ENCODE measurements at places on chromosomes 11 and 22. TPM values are rescaled to one million over a fixed set of nuclear protein-coding genes. Genes with fewer than 3 reads are reported as not detected.

Gene FDXACB1
- 2.2 TPM for total RNA-seq

Gene DLG2
- total RNA-seq: 6.4 TPM

Gene DCDC1
- total RNA-seq: 1.5 TPM

Gene MPPED2
- not detected for total RNA-seq

Gene C22orf42
- not detected for total RNA-seq

GRCh38 chr11:31106968-31107576 lies 262.5 kb downstream of the DCDC1 start:
- DNase-seq: peak; percentile 60

DNA sequence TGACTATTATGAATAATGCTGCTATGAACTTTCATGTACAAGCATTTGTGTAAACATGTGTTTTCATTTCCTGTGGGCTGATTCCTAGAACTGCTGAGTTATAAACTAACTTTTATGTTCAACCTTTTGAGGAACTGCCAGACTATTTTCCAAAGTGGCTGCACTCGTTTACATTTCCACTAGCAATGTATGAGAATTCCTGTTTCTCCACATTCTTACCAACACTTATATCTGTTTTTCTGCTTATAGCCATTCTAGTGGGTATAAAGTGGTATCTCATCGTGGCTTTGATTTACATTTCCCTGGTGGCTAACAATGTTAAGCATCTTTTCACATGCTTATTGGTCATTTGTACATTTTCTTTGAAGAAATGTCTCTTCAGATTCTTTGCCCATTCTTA lies 35.2 kb upstream of the SCUBE2 start:
- no peak for DNase-seq

- DNase-seq: no peak
Measured at GRCh38 chr11:134515081-134515960, 103.3 kb upstream of the B3GAT1 start.

- DNase-seq: peak; percentile 71
Measured at GRCh38 chr22:35840302-35840739, 122.6 kb downstream of the APOL5 start.

DNA sequence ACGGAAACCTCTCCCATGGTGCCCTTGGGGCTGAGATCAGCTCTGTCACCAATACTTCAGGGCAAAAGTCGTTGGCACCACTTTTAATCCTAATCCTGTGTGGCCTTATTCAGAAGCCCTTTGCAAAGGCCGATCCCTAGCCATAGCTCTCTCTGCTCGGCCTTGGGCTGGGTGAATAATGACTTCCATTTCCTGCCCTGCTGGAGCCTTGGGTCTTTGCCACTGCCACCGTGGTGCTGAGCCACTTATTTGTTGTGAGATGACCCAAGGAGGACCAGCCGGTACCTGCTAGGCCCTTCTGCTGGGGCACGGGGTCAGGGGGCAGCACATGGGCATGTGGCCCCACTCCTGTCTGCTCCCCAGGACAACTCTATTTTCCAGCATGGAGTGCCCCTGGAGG lies 188.2 kb downstream of the ST3GAL4 start:
- DNase-seq: no peak

GRCh38 chr11:72604256-72604655 lies 70.0 kb downstream of the PDE2A start:
- no peak for DNase-seq

DNA sequence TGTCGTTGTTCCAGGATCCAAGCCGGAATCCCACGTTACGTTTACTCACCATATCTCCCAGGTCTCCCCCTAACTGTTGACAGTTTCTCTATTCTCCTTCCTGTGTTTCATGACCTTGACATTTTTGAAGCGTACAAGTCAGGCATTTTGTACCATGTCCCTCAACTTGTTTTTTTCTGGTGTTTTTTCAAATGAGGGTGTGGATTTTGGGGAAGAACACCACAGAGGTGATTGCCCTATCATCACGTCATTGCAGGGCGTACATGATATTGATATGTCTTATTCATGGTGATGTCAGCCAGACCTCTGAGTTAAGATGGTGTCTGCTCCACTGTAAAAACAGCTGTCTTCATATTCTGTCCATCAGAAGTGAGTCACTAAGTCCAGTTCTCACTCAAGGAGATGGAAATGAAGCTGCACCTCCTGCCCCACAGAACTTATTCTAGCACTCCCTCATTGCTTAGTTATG lies 28.3 kb upstream of the SOX10 start:
- DNase-seq: no peak

GRCh38 chr11:1303973-1304372 lies 5.5 kb downstream of the TOLLIP start:
- DNase-seq: no peak

DNA sequence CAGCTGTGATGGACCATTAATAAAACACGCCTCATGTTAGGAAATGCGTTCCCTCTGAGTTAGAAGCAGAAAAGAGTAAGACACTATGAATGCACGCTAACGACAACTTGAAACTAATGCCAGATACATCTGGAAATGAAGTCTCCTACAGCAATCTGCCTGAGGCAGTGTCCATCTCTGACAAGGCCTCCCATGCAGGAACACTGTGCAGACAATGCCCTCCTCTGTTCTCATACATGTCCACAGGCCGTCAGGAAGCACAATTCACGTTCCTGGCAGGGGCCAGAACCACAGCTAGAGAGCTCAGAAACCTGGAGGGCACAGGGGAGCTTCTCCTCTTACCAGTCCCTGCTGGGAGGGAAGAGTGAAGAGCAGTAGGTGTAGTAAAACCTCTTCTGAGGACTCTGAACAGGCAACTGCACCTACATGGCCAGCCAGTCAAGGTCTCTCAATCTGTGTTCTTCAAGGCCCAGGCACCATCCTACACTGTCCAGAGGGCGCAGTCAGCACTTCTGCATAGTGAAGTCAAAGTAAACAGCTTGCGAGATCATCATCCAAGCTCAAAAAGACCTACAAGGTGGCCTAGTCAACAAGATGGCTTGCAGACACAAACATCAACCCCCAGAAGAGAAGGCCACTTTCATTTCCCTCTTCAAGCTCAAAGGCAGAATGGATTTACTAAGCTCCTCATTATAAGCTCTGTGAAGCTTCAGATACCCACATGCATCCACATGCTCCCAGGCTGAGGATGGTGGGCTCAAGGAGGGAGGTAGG lies 41.5 kb upstream of the CYP2D6 start:
- no peak for DNase-seq

GRCh38 chr22:40857309-40857855 lies 434 bp downstream of the XPNPEP3 start:
- DNase-seq: no peak

DNA sequence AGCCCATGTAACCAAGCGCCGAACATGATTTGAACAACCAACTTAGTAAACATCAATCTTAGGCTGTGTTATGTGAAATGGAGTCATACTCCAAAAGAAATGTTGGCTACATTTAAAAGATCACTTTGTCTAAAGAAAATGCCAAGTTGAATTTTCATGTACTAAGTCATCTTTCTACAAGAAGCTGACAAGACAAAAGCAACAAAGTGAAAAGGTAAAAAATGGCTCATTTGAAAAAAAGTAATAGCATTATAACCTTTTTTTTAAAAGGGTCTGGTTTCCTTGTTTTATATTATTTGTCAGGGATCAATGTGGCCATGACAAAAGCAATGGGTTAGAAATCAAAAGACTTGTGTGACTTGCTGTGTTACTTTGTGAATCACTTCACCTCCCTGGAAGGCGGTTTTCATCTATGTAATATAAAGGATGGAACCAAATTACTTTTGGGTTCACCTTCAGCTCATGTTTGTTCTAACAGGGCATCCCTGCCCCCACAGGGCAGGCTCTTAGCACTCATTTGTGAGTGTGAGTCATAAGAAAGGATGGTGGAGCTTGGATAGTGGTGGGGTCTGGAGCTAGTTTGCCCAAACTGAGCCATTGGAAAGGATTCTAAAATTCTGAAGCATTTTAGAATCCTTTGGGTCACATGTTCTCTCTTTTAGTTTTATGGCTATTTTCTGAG lies 131.9 kb upstream of the MTMR2 start:
- peak; percentile 32 for DNase-seq

- DNase-seq: no peak
Measured at GRCh38 chr22:45582955-45583320, 80.3 kb downstream of the FBLN1 start.

GRCh38 chr11:111986589-111986988 lies 38.6 kb upstream of the DLAT start:
- DNase-seq: no peak

All from PC-9 (cell line).